ENCODE measurements at places on chromosomes 4 and X. TPM values are rescaled to one million over a fixed set of nuclear protein-coding genes. Genes with fewer than 3 reads are reported as not detected.

GRCh38 chrX:118579417-118579816 lies 83.8 kb downstream of the DOCK11 start:
- H3K27ac ChIP-seq = no peak overlapping the region
- no peaks in the 10 kb centered on the region for H3K36me3 ChIP-seq
- H3K27me3 ChIP-seq = no peaks in the 10 kb centered on the region
- DNase-seq = no peak
- H3K4me1 ChIP-seq = no peaks in the 10 kb centered on the region
- H3K4me3 ChIP-seq = no peak overlapping the region

DNA sequence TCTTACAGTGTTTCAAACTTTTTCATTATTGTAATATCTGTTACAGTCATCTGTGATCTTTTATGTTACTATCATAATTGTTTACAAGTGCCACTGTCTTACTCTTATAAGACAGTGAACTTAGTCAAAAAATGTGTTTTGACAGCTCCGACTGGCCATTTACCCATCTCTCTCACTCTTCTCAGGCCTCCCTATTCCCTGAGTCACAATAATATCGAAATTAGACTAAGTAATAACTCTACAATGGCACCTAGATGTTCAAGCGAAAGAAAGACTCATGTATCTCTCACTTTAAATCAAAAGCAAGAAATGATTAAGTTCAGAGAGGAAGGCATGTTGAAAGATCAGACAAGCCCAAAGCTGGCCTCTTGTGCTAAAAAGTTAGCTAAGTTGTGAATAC lies 184.2 kb downstream of the CDS1 start:
- no peaks in the 10 kb centered on the region for H3K4me1 ChIP-seq
- no peak for DNase-seq
- H3K4me3 ChIP-seq = no peak overlapping the region
- H3K27me3 ChIP-seq = no peaks in the 10 kb centered on the region

- no peaks in the 10 kb centered on the region for H3K36me3 ChIP-seq
- H3K27ac ChIP-seq = no peak overlapping the region
- no peaks in the 10 kb centered on the region for H3K27me3 ChIP-seq
- no peaks in the 10 kb centered on the region for H3K4me1 ChIP-seq
Measured at GRCh38 chr4:1616557-1616930, 67.6 kb downstream of the FAM53A start.

DNA sequence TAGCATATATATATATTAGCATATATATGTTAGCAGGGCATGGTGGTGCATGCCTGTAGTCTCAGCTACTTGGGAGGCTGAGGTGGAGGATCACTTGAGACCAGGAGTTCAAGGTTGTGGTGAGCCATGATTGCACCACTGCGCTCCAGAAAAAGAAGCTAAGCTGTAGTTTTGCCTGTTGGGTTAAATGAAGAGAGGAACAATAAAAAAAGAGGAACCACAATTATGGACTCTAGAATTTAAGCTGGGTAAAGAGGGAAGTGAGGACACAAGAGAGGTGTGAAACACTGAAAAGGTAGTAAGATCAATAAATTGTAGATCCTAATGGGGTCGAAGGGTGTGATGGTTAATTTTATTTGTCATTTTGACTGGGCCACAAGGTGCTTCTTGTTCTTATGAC lies 40.5 kb upstream of the HSD17B10 start:
- no peaks in the 10 kb centered on the region for H3K36me3 ChIP-seq
- no peaks in the 10 kb centered on the region for H3K27me3 ChIP-seq
- no peaks in the 10 kb centered on the region for H3K4me1 ChIP-seq

DNA sequence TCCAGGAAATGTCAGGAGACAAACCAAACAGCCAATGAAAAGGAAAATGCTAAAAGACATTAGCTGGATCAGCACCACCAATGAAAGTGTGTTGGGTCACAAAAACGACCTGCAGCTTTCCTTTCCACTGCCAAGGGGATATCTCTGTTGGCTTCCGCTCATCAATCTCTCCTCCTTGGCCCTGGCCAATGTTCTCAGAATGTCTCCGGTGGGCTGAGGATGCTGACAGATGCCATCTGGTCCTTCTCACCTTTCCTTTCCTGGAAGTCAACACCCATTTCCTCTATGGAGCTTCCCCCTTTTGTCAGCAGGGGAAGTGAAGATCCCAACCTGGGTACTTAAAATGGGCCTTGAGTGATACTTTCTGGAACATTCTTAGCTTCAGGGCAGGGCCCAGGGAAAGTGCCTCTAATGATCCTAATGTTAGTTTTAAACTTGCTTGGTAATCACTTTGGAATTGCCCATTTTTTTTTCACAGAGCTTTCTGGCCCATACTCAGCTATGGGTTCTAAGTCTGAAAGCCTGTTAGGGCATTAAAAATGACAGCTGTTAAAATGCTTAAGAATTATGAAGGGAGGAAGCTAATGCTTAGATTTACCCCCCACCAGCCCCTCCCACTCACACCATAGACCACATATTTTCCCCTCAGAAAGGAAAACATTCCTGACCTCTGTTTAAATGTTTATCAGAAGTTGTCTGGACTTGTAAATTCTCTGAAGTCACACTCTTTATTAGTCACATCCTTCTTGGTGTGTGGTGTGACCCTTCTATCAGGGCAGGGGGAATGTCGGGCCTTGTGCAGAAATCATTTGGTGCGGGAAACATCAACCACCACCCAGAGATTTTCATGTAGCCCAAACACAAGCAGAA lies 29.2 kb downstream of the IGFBP7 start:
- H3K36me3 ChIP-seq = no peaks in the 10 kb centered on the region
- peaks cover 42% of the 10 kb centered on the region for H3K4me1 ChIP-seq
- no peak for DNase-seq
- no peaks in the 10 kb centered on the region for H3K27me3 ChIP-seq

DNA sequence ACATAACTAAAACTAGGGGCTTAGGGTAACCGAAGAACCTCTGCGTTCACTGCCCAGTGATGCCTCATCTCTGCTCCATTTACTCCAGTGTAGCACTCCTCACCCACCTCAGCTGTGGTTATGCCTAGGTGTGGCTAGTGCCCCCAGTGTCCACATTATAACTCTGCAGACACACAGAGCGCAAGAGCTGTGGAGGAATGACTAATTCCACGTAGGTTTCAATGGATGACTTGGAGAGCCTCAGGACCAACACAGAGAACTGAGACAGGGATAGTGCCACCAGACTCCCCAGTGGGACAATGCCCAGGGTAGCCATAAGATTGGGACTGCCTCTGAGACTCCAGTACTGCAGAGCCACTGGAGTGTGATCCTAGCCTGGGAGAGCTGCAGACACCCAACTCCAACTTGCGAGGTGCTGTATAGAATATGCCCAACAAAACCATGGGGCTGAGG lies 542.4 kb upstream of the DIPK2B start:
- no peaks in the 10 kb centered on the region for H3K27me3 ChIP-seq
- H3K36me3 ChIP-seq = no peaks in the 10 kb centered on the region
- H3K27ac ChIP-seq = no peak overlapping the region
- DNase-seq = no peak
- no peaks in the 10 kb centered on the region for H3K4me1 ChIP-seq

- no peaks in the 10 kb centered on the region for H3K36me3 ChIP-seq
- H3K27ac ChIP-seq = no peak overlapping the region
- DNase-seq = no peak
- no peaks in the 10 kb centered on the region for H3K27me3 ChIP-seq
Measured at GRCh38 chrX:94051926-94052325, 377.9 kb downstream of the FAM133A start.

DNA sequence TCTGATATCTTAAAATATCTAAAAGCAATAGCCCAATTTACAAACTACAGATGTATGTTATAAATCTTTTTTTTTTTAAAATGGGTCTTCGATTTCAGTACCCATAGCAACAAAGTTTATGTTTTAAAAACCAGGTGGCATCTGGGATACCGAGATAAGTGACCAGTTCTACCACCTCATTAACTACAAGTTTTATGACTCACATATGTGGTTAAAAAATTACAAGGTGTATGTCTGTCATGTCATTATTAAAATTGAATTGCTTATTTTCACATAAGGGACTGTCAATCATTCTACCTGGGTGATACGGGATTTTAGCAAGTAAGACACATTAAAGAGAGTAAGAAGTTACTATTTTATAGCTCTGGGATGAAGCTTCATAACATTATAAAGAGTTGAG lies 192.0 kb upstream of the ETNPPL start:
- H3K27ac ChIP-seq = no peak overlapping the region
- H3K4me1 ChIP-seq = no peaks in the 10 kb centered on the region
- DNase-seq = no peak
- no peaks in the 10 kb centered on the region for H3K27me3 ChIP-seq

DNA sequence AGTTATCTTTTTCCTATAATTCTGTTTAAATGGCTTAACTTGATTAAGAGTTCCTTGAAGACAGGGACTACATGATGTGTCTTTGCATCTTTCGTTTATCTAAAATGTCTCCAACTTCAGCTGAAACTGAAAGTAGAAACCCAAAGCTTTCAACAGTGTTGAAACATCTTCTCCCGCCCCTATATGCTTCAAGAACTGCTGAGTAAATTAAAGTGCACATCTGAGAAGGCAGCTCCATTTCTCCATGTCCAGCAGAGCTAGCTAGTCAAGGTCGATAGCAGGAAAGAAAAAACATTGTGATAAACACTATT lies 185.7 kb upstream of the TBL1X start:
- DNase-seq = no peak
- no peaks in the 10 kb centered on the region for H3K4me1 ChIP-seq
- H3K27ac ChIP-seq = no peak overlapping the region
- H3K36me3 ChIP-seq = no peaks in the 10 kb centered on the region
- H3K27me3 ChIP-seq = no peaks in the 10 kb centered on the region

DNA sequence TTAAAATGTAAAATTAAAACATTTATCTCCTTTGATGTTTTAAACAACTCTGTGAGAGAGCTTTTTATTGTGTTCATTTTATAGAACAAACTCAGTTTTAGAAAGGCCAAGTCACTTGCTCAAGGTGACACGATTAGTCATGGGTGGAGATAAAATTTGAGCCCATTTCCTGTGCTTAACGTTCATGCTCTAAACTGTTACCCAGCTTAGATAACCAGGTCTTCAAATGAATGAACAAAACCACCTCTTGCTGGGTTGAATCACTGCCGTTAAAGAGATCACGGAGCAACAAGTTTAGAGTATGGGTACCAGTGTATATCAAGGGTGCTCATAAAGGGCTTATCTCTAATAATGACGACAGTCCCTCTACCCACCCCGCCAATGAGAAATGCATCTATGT lies 10.2 kb upstream of the CASK start:
- H3K4me1 ChIP-seq = no peaks in the 10 kb centered on the region
- no peaks in the 10 kb centered on the region for H3K27me3 ChIP-seq
- H3K27ac ChIP-seq = no peak overlapping the region
- H3K4me3 ChIP-seq = no peak overlapping the region
- H3K36me3 ChIP-seq = no peaks in the 10 kb centered on the region

DNA sequence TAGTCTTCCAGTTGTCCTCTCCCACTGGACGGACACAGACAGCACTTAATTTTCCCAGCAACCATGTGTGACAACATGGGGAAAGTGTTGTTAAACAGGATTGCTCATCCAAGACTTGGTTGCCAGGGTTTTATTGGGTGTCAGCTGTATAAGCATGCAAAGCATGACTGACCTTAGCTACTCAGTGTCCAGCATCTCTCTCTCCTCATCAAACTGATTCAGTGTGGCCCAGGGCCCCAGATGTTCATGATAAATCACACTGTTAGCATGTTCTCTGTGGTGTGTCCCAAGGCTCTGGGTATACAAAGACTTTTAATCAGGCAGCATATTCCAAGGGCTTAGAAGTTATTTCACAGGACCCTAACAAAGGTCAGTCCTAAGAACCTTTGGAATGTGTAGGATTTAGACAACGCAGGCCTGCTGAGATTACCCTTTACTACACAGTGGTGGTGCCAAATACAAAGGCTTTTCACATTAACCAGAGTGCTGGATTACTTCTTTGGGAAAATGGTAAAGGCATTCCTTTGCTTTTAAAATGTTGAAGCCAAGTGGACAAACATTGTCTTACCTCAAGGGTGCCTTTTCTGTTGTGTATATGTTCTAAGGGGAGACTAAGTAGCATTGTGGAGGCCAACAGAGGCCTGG lies 213.3 kb downstream of the GLUD2 start:
- no peak for DNase-seq
- no peaks in the 10 kb centered on the region for H3K36me3 ChIP-seq
- H3K4me3 ChIP-seq = no peak overlapping the region
- no peaks in the 10 kb centered on the region for H3K4me1 ChIP-seq
- no peak overlapping the region for H3K27ac ChIP-seq

GPR173 gene
- 5.2 TPM for total RNA-seq

GAGE1 gene
- total RNA-seq = not detected

PDCL2 gene
- not detected for total RNA-seq

YIPF7 gene
- total RNA-seq = not detected

SLC10A4 gene
- total RNA-seq = not detected

ATG4A gene
- total RNA-seq = 13.1 TPM

BST1 gene
- not detected for total RNA-seq

Data from transverse colon (tissue), 4 donors.